ENCODE measurements at places on chromosomes 2 and 18.

GRCh38 chr2:184449760-184450159, 148.6 kb upstream of the ZNF804A start:
- ATAC-seq, result no peak

GRCh38 chr2:200365209-200365608, 58.7 kb downstream of the SPATS2L start:
- no peak for ATAC-seq

GRCh38 chr2:144162652-144163051, 357.3 kb downstream of the ZEB2 start:
- no peak for ATAC-seq

GRCh38 chr2:128512379-128513115, 193.9 kb upstream of the HS6ST1 start:
- ATAC-seq, result peak; percentile 20

GRCh38 chr18:23380817-23381216, 72.3 kb upstream of the RIOK3 start:
- no peak for ATAC-seq

GRCh38 chr18:63823516-63824219, 48.5 kb downstream of the SERPINB7 start:
- no peak for ATAC-seq

GRCh38 chr2:14616342-14616741, 16.2 kb upstream of the LRATD1 start:
- no peak for ATAC-seq

GRCh38 chr18:31546476-31546875, 45.2 kb upstream of the TTR start:
- no peak for ATAC-seq

- peak; percentile 93 for ATAC-seq
Measured at GRCh38 chr2:145931781-145932395, 1412.0 kb upstream of the ZEB2 start.

DNA sequence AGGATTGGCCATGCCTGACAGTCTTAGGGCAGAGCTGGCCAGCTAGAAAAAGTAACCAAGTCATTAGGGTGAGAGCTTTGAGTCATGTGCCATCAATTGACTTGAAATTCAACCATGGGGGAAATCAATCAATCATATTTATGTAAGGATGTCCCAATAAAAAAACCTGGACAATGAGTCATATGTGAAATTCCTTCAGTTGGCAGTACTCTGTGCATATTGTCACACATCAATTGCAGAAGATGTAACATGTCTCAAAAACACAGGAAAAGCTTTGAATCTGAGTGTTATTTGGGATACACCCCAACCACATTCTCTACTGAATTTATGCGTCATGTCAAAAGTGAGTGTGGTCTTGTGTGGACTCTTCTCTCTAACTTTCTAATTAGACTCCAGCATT, 1004.1 kb upstream of the NRXN1 start:
- peak; percentile 19 for ATAC-seq

DNA sequence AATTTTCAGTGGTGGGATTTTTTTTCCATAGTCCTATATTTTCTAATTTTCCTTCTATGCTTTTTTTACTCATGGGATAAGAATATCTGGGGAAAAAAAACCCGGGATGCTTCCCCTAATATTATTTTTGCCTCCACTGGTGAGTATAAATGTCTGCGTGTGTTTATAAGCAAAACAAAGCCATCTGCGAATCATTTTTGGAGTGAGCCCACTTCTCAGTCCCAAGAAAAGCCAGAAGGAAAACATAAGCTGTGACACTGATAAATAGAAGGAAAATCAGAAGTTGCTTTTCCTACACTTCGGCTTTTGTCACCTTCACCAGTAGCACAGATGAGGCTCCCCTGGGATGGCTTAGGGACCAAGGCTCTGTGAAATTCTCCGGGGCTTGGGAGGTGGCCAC, 134.7 kb upstream of the PID1 start:
- ATAC-seq, result no peak

DNA sequence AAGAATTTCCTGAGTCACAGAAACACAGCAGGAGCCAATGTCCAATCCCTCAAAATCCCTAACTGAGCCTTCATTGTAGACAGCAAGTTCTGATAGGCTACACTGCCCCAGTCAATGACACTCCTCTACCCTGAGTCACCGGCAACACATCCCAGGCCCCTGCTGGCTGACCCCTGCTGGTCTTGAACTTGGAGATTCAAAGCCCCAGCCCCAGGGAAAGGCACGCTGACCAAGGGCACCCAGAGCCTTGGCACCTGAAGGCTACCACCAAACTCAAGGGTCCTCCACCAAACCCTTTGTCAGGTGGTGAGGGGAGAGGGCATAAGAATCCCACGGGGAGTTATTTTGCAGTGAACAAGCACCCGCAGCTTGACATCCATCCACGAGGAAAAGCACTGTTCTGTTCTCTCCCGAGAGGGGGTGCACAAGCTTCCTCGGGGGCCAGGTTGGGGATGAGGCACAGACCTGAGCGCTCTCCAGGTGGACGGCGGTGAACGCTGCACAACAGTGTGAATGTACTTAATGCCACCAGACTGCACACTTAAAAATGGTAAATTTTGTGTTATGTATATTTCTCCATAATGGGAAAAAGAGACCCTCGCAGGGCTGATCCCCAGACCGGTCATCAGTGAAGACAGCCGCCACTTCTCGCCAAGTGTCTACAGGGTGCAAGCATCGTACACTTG, 46.9 kb downstream of the TFCP2L1 start:
- ATAC-seq, result no peak

DNA sequence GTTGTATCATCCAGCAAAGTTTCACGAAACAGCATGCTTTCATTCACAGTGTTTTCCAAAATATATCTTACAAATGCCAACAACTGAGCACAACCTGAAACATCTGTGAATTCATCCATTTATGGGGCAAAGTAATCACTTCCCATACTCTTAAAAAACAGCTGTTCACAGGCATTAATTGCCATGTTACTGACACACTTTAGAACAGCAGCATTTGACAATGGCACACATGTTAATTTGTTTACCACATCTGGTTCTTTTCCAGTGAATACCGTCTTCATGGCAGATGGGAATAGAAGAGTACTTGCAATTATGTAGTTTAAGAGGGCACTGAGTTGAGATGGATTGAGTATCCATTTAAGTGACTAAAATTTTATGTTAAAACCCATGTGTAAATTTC, 347.4 kb upstream of the LRP1B start:
- no peak for ATAC-seq

DNA sequence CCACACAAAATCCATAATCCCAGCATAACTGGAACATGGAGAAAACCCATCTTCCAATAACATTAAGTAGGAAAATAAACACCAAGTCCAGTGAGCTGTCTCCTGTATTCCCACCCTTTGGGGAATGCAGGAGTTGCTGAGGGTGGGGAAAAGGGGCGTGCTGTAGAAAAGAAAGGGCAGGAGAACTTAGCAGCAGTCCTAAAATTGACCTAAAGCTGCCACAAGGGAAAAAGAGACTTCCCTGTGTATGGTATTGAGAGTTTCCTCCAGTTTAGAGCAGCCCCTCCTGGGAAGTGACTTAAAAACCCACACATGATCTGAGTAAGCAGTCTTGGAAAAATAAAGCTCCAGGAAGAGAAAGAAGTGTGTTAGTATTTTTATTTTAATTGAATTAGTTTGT, 428.8 kb downstream of the THSD7B start:
- ATAC-seq, result no peak

DNA sequence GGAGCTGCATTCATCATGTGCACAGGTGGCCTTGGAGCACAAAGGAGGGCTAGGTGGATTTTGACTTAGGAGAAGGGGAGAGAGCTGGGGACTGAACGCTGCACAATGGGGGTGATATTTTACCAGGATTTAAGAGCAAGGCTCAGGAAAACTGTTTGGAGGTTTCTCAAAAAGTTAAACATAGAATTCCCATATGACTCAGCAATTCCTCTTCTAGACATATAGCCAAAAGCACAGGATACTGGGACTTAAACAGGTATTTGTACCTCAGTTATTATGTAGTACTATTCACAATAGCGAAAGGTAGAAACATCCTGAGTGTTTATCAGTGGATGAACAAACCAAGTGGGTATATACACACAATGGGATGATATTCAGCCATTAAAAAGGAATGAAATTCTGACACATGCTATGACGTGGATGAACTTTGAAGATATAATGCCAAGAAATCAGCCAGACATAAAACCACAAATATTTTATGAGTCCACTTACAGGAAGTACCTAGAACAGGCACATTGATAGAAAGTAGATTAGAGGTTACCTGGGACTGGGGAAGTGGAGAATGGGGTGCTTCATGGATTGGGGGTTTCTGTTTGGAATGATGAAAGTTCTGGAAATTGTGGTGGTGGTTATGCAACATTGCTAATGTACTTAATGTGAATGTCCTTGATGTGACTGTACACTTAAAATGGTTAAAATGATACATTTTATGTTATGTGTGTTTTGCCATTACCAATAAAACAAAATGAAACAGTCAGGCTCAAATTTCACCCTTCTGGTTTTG, 216.9 kb downstream of the HAUS1 start:
- peak; percentile 12 for ATAC-seq

DNA sequence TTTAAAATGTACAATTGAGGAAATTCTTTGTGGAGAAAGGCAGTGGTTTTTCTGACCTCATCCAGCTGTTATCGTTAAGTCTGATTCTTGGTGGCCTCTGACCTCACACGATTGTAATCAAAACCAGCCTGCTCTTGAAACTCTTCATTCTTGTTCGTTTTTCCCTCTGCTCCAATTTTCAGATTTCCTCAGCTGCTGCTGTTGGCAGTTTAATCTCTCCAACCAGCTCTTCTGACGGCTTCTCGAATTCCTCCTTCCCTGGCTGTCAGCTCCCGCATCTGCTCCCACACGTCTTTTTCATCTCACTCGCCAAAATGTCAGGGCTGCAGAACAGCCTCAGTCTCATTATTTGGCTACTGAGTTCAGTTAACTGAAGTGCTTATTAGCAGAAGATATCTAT, 136.1 kb downstream of the DCDC2C start:
- no peak for ATAC-seq
